Trophoblast cell (in vitro differentiated cells and primary cell): ENCODE measurements at places on chromosomes 12 and 14.

DNA sequence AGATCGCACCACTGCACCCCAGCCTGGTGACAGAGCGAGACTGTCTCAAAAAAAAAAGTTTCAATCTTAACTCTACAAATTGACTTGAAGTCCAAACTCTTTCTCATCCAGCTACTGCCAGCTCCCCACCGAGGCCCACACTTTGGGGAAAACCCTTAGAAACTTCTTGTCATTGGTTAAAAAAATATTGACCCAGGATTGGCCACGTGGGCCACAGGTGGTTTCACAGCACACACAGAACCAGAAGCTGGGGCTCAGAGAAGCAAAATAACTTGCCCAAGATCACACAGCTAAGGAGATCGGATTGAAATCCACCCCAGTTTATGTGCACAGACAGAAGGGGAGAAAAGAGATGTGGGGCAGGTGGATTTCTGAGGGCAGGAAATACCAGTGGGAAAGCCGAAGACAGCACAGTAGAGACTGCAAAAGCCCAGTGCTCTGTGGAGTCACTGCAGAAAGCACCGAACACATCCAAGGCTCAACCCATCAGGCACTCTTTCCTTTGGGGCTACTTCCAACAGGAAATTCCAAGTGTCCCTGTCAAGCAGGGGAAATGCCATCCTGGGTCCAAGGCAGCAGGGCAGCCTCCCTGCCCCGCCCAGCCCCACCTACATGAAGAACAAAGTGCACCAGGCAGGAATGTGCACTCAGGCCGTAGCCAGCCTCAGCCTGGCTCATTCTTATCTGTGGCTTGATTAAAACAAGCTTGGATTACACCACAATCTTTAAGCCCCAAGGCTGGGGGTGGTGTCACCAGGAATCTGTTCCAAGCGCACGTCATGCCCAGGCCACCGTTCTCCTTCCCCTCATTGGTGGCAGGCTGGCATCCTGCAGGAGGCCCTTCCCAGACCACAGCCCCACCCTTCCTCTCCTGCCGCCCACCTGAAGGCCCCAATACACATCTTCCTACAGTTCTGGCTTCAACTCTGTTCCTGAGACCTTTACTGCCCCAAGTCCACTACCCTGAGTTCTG lies 72.5 kb downstream of the ITPK1 start:
- DNase-seq: peak; percentile 93

DNA sequence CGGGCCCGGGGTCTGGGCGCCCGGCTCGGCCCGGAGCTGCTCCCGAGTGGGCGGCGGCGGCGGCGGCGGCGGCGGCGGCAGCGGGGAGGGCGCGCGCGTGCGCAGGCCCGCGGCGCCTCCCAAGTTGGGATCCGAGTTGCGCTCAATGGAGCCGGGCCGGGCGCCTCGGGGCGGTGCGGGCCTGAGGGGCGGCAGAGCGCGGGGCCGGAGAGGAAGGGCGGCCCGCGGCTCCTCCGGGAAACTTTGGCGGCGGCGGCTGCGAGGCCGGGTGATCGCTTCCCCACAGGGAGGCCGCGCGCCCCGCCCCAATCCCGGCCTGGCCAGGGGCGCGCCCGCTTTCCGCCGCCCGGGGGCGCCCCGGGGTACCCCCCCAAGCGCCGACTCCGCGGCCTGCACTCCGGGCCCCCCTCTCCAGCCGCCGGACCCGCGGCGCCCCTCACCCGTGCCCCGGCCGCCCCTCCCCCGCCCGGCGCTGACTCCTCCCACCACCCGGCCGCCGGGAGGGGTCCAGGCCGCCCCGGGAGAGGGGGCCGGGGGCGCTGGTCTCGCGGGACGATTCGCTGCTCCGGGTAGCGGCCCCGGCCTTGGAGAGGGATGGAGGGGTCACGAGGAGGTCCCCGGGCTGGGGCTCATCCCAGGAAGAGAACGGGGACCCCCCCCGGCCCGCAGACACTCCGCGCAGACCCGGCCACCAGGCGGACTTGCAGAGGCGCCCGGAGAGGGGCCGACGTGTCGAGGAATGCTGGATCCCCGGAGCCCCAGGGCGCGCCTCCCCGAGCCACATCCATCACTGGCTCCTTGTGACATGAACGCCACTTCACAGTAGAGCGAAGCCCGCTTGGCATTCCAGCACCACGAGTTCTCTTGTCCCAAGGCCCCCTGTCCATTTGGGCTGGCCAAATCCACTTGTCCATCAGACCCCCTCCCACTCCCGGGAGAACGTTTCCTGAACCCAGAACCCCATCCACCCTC lies at the start of gene RILPL1:
RILPL1 (minus strand) TSS at position 48 of the 972 bp plus-strand sequence. CDS start 237 bp downstream, outside the sequence.
- peak; percentile 79 for DNase-seq

DNA sequence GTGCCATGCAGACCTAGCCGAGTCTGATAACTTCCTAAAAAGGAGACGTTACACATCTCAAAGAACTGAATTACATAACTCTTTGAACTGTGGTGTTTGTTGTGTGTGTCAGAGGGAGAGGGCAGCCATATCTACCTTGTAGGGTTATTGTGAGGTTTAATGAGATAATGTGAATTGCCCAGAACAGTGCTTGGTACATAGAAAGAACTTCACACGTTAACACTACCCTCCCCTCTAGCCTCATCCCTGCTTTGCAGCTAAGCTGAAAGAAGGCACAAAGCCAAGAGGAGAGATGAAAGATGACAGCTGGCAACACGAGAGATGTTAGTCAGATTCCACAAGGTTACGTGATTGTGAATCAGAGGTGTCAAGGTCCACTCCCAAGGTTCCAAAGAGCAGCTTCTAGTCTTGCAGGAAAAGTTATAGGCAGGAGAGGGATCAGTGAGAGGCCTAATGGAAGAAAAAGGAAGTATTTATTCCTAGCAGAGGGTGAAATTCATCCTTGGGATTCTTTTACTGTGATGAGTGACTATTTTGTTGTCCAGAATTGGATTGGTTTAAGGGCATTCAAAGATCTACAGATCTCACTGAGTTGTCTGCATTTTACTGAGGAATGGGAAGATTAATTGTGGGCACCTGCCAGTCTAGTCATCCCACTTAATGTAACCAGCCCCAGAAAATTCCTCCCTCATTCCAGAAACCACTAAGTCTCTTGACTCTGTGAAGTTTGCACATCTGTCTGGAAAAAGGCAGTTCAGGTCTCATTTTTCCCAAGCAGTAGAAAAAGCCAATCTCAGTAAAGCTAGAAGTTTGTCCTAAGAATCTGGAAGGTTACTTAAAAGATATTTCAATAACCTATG lies 25.9 kb upstream of the WNK1 start:
- DNase-seq: no peak

- DNase-seq: no peak
Measured at GRCh38 chr12:29559198-29559597, 61.7 kb upstream of the OVCH1 start.

GRCh38 chr12:50720501-50720900 lies 43.4 kb upstream of the ATF1 start:
- no peak for DNase-seq

DNA sequence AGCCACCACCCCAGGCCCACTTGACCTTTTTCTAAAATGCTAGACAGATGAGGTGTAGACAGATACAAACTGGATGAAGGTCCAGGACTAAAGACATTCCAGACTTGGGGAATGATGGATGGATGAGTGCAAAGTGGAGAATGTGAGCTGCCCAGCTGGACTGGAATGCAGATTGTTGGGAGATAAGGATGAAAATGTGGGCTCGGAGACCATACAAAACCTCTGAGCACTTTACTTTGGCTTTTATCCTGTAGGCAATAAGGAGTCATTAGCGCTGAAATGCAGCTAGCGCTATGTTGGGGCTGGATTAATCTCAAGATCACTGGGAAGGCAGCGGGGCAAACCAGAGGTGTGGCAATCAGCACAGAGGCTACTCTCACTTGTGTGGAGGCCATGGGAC lies 64.7 kb upstream of the GNPNAT1 start:
- DNase-seq: peak; percentile 69

DNA sequence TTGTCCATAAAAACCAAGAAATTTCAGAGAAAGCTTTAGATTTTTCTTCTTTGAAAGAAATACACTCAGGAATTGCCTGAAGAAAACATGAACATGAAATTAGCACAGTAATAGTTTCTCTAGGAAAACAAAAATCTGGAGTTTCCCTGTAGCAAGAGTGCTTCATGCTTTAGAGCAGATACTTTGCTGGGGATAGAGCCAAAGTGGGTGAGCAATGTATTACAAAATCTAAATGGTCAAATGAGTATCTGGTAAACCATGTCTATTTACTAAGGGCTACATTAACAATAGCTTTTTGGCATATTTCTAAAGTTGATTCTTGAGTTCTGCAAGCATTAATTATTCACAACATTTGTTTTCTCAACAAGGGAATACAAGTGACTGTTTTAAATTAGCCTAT lies 26.2 kb downstream of the AVPR1A start:
- no peak for DNase-seq

DNA sequence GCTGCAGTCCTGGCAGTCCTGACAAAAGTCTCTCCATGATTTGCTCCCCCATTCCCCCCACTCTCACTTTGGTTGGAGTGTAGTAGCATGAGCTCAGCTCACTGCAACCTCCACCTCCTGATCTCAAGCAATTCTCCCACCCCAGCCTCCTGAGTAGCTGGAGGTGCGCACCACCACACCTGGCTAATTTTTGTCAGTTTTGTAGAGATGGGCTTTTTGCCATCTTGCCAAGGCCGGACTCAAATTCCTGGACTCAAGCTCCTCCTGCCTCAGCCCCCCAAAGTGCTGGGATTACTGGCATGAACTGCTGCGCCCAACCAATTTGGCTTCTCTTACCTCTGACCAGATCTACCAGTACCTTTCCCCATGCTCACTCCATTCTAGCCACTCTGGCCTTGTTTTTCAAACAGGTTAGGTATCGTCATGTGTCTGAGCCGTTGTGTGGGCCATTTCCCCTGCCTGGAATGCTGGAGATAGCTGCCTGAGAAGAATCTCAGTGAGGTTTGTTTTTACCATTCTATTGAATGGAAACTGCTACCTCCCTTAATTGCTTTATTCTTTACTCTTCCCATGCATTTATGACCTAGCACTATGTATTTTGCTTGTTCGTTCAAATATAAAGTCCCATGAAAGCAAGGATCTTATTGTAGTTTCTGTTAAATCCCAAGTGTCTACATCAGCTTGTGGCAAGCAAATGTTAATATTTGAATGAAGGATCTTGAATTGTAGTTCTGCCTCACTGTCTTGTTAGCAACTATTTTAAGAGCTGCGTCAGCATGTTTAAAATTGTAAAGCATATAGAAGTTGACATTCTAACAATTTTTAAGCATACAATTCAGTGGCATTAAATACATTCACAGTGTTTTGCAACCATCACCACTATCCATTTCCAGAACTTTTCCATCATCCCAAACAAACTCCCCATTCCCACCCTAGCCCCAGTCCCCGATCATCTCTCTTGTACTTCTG lies 39.7 kb downstream of the CPSF6 start:
- peak; percentile 19 for DNase-seq

GRCh38 chr12:107622001-107622400 lies 63.6 kb upstream of the PWP1 start:
- no peak for DNase-seq

DNA sequence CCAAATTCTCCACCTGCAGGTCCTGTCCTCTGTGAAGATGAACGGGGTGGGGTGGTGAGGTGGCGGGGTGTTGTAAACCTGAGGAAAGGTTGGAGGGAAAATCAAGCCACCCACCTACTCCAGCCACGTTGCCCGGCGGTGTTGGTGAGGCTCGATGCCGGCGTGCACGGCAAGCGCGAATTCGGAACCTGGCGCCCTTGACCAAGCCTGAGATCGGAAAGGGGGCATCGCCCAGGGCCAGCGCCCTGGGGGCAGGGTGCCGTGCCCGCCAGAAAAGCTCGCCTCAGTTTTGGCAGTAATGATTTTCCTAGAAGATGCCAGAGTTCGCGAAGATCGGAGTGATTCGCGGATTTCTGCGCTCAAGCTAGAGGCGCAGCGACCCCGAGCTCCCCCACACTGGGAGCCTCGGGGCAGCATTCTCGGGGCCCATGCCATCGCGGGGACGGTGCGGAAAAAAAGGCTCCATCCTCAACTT lies 817 bp downstream of the STXBP6 start:
- DNase-seq: no peak

DNA sequence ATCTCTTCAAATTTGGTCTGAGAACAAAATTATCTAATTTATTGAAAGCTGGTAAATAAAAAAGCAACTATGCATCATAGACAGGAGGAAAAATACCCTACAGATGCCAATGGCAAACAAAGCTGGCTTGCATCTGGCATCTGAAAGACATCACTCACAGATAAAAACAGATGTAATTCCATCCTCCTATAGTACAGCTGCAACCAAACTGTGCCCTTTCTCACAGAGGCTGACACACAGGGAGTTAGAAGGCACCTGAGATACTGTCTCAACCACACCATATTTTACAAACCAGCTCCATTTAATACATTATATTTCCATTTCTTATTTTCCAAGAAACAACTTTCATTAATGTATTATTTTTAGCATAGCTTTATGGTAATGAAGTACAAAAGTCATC lies 39.4 kb downstream of the DUSP16 start:
- no peak for DNase-seq

- DNase-seq: no peak
Measured at GRCh38 chr12:42362647-42363260, 36.8 kb downstream of the PPHLN1 start.

GRCh38 chr12:6104027-6104426 lies 20.4 kb downstream of the VWF start:
- no peak for DNase-seq

- no peak for DNase-seq
Measured at GRCh38 chr14:95504135-95505029, 12.1 kb downstream of the SYNE3 start.

GRCh38 chr14:97942921-97943320 lies 1145.7 kb downstream of the VRK1 start:
- no peak for DNase-seq

- DNase-seq: no peak
Measured at GRCh38 chr14:98404811-98405210, 867.2 kb downstream of the BCL11B start.

DNA sequence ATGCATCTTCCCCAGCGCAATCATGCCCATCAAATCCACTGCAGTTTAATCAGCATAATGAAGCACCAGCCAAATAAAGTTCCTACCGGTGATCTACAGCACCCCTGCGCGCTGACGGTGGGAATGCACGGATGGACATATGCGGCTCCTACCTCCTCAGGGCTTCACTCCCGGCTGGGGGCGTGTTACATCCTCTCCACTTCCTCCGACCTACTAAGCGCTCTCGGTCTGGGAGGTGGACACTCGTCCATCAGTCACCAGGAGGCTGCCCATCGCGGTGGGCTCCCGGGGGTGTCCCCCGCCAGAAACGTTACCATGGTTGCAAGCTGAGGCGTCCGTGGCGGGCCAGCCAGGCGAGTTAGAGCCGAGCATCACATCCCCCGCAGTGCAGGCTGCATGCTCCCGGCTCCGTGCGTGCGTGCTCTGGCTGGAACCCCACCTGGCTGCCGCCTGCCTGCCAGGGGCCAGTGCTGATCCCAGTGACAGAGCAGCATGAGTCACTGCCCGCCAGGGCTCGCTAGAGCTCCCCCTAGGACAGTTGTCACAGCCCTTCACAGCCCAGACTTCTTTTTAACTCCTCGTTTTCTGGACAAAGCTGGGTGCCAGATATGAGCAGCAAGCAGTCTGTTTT lies 73.0 kb downstream of the CIT start:
- DNase-seq: peak; percentile 61

GRCh38 chr14:23058654-23059504 lies 1.6 kb upstream of the CDH24 start:
- no peak for DNase-seq

GRCh38 chr12:6372403-6373003 lies 2.9 kb downstream of the SCNN1A start:
- peak; percentile 56 for DNase-seq

GRCh38 chr12:11693067-11693466 lies 43.6 kb downstream of the ETV6 start:
- no peak for DNase-seq
